Activated CD4-positive, alpha-beta T cell treated with anti-CD3 and anti-CD28 coated beads, Interleukin-2, amount 10 ng/mL, durations not matched to agents 7 days and 5 days (primary cell): ENCODE measurements at places on chromosomes 11 and 22. TPM values are rescaled to one million over a fixed set of nuclear protein-coding genes. Genes with fewer than 3 reads are reported as not detected.

DNA sequence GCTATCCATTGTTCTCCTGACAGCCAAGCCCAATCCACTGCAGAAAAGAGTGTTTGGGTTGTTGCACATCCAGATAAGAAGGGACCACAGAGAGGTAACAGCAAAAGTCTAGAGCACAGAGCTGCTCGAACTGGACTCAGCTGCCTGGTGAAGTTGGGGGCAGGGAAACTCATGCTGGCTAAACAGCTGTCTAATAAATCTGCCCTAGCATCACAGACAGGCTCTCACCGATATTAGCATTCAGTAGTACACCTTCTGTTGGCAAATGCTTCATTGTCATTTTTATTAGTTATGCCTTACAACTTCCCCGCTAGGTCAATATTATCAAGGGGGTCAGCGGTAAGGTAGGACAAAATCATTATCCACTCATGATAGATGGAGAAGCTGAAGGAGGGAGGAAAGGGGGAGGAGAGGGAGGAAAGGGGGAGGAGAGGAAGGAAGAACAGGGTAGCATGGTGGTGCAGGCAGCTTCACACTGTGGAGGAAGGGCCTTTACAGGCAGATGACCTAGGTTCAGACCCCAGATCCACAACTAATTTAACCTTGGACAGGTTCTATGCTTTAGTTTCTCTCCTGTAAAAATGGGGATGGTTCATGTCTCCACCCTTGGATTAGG is 102.7 kb downstream of the LARGE1 start:
- DNase-seq: no peak

- no peak for DNase-seq
Measured at GRCh38 chr11:132078264-132079076, 708.1 kb downstream of the NTM start.

Gene AMPD3
- 20.8 TPM for total RNA-seq

GRCh38 chr11:121550247-121551030 is 97.7 kb upstream of the SORL1-AS1 start:
- no peak for DNase-seq

GRCh38 chr11:92278791-92279433 is 54.3 kb downstream of the FAT3 start:
- no peak for DNase-seq

DNA sequence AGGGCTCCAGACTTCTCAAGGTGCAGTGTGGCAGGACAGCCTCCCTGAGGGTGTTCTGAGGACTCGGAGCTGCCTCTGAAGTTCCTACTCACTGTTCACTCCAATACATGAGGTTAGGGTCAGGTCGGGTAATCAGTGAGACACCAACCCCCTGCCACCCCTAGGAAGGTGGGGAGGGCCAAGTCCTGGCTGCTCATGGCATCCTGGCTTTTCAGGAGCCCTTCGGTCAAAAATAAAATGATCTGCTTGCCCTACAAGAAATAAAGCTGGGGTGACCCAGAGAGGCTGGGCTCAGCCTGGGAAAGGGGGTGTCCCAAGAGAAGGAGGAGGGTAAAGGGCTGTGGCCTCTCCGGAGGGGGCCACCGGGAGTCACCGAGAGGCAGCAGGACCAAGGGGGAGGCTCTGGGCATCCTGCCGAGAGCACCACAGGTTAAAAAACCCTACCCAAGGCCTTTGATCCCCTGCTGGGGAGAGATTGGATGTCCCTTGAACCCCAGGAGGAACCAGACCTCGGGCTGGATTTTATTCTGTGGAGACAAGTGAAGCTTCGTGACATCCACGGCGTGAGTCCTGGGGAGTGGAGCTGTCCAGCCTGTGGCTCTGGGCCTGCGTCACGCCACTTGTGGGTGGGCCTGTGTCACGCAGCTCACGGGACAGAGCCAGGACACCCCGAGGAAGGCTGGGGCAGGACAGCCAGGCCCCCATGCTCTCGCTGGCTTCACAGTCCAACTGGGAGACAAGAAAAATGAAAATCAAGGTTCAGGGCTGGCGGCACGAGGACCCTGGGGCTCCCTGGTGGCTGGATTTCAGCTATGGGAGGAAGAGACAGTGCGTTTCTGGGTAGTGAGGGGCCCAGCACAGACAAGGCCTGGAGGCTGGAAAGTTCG is 102.2 kb upstream of the FGF3 start:
- DNase-seq: no peak

Gene ANO1
- not detected for total RNA-seq

GRCh38 chr11:126318574-126319373 is 14.9 kb downstream of the DCPS start:
- peak; percentile 53 for DNase-seq

GRCh38 chr11:102269927-102270326 is 47.4 kb upstream of the BIRC3 start:
- no peak for DNase-seq

- DNase-seq: no peak
Measured at GRCh38 chr22:19713650-19714311, 522 bp upstream of the SEPTIN5 start.

DNA sequence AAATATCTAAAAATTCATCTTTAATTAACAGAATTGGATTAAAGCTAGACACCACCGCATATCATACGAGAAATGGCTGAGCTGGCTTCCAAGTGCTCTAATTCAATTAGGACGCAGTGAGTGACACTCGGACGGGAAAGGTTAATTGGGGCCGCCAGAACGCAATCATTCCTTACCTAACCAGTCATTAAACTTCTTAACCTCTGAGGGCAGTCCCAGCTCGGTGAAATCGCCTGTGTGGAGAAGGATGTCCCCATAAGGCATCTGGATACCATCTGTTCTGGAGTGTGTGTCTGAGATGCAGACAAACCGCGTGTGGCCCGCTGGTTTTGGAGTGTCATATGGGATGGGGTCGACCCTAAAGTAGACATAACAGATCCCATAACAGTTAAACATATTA is 50.3 kb downstream of the MPPED2 start:
- no peak for DNase-seq

Gene C1QTNF5
- not detected for total RNA-seq

GRCh38 chr11:96875712-96876111 is 485.9 kb downstream of the JRKL start:
- DNase-seq: no peak

DNA sequence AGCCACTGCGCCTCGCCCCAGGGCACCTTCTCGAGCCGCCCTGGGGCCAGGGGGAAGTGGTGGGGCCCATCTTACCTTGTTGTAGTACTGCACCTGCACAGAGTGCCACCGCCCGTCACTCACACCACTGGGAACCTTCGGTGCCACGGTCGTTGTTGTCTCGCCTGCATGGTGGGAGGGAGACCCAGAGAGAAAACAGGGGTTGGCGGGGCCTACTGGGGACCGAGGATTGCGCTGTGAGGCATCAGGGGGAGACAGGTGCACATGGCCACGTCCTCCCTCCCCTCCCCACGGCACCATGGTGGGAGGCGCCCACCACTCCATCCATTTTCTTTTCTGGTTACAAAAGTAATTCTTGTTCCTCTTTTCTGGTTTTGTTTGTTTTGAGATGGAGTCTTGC is 97.8 kb downstream of the TRMU start:
- DNase-seq: no peak

- no peak for DNase-seq
Measured at GRCh38 chr11:130827451-130828377, 88.6 kb downstream of the SNX19 start.

- peak; percentile 57 for DNase-seq
Measured at GRCh38 chr22:32985899-32986765, 72.0 kb downstream of the SYN3 start.

- DNase-seq: no peak
Measured at GRCh38 chr11:125082611-125083311, 19.7 kb downstream of the SLC37A2 start.

DNA sequence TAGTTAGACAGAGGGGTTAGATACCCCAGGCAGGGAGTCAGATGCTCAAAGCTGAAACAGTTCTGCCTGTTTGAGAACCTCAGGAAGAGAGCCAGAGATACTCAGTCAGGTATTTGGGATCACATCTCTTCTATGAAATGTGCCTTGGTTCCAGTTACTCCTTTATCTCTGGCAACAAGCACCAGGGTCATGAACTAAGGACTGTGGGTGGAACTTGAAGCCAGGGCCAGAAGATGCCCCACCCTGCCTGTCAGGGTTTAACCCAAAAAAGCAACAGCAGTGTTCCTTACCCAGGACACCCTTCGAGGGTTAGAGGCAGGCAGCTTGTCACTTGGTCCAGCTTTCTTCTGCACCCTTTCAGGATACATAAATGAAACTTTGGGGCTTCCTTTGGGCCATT is 15.0 kb upstream of the WT1 start:
- DNase-seq: no peak

- no peak for DNase-seq
Measured at GRCh38 chr11:19660076-19660475, 52.6 kb upstream of the NAV2 start.

Gene PLAAT3
- 1.3 TPM for total RNA-seq

GRCh38 chr22:50325444-50326224 is 1.2 kb downstream of the DENND6B start:
- DNase-seq: no peak

- DNase-seq: no peak
Measured at GRCh38 chr11:70445605-70446004, 47.3 kb downstream of the CTTN start.

DNA sequence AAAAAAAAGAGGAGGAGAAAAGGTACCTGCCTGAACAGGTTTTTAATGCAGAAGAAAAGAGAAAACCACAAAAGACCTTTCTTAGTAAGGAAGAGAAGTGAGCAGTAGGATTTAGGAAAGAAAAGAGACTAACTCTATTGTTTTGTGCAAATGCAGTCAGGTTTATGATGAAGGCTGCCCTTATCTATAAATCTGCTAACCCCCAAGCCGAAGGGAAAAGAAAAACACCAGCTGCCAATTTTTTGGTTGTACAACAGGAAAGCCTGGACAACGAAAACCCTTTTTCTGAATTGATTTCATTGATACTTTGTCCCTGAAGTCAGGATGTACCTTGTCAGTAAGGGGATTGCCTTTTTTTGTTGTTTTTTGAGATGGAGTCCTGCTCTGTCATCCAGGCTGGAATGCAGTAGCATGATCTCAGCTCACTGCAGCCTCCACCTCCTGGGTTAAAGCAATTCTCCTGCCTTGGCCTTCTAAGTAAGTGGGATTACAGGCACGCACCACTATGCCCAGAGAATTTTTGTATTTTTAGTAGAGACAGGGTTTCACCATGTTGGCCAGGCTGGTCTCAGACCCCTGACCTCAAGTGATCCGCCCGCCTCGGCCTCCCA is 21.2 kb downstream of the POLD4 start:
- DNase-seq: no peak

Gene LRRC74B
- not detected for total RNA-seq

Gene PISD
- total RNA-seq: 19.4 TPM
